ENCODE measurements at places on chromosomes 1 and 21.

DNA sequence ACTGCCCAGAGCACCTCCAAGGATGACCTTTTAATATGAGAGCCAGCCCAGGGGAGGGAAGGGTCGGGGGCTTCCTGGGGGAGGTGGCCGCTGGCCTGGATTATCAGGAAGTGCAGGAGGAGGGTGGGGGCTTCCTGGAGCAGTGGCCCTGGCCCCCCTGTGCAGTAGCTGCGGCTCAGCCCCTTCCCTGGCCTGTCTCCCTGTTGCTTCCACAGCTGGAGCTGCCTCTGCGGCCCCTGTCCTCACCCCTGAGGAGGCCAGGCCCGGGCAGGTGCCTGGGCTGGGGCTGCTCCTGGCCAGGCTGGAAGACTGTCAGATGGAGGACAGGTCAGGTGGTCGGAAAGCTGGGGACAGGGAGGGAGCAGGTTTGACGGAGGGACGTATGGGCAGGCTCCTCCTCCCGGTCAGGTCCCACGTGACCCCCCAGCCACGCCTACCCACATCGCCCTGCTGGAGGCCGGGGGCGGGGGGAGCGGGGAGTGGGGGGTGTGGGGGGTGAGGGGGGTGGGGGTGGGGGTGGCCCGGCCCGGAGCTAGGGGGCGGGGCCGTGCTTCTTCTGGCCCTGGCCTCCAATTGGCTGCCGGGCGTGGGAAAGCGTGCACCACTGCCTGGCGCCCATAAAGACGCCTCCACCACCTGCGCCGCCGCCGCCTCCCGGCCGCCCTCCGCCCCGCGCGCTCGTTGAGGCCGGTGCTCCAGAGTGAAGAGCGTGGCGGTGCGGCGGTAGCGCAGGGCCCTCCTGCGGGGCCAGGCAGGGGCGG, 10.2 kb upstream of the TNFRSF14 start:
- peak; percentile 68 for DNase-seq

GRCh38 chr1:182121787-182122186, 60.3 kb upstream of the ZNF648 start:
- DNase-seq, result no peak

DNA sequence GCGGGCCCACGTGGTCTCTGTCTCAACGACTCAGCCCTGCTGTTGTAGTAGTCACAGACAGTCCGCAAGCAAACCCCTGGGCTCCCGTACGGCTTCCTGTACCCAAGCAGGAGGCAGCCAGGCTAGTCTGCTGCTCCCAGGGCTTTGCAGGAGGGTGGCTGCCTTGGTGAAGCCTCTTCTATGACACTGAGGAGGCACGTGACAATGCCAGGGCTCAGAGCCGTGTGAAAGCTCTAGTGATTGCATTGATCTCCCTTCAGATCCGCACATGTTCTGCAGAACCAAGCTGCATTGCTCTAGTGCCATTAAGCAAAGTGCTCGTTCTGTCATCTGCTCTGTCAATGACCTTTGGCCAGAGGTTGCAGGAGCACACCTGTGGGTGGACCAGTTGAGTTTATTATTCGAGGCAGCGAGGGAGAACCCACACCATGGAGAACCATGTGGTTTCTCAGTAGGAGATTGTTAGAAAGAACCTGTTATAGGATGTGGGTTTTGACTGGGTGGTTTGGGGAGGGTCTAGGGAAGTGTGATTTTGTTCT, 18.0 kb downstream of the UMODL1 start:
- no peak for DNase-seq

GRCh38 chr1:115810609-115811008, 30.3 kb downstream of the NHLH2 start:
- DNase-seq, result no peak

DNA sequence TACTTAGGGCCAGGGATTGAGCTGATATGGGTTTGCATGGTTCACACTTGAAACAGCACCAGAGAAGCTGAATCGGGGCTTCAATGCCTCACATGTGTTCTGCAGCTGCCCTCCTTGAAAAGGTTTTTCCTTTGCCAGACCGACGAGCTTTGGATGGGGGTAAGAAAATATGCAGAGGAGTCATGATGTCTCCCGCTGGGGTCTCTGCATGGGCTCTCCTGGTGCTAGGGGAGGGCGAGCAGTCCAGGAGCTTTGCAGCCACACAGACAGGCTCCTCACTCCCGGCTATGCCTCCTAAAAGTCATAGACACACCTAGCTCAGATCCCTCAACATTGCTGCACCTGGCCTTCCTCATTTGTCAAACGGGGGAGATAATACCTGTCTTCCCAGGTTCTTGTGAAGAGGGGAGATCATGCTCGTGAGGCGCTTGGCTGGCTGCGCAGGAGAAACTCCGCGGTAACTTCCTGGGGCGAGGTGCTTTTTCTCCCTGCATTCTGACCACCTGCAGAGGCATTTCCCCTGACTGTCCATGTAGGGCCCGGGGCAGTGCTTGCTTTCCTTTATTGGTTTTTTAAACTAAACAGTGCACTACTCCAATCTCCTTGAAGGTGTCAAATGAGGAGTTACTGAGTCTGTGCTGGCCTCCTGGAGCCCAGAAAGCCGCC, 112.4 kb downstream of the PLXNA2 start:
- no peak for DNase-seq

DNA sequence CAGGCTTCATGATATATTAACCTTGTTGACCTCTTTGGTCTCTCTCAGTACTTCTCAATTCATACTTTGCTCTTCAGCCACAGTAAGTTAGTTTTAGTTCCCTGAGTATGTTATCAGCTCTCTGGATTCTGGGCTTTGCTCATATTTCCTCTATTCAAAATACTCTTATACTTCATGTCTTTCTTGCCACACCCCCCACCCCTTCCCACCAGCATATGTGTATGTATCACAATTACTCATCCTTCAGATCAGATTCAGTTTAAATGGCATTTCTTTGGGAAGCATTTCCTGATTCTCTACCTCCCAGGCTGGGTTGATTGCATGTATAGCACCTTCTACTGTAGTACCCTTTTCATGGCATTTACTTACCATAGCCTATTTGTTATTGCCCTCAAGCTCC, 28.3 kb downstream of the SLC30A7 start:
- no peak for DNase-seq

Measured in hippocampal formation (tissue), 2 donors.